IMR-90 (cell line): ENCODE measurements at places on chromosomes 16 and 17. TPM values are rescaled to one million over a fixed set of nuclear protein-coding genes. Genes with fewer than 3 reads are reported as not detected.

GRCh38 chr17:16818340-16818739 lies 128.3 kb downstream of the CCDC144A start:
- no peak for DNase-seq

DNA sequence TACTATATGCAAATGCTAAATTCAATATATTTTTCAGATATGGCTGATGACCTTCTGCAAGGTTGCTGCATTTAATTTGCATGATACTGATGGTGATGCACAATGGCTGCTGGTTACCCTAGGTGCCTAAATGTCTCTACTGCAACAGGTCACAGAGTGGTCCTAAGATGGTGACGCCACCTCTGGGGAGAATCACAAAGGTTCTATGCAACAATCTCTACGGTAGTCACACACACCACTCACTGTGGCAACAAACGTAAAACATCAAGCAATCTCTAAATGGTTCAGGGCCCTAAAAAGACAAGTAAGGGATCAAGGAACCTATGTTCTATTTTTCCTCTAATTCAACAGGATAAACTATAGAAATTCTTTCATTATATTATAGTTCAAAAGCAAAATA lies 293.3 kb downstream of the CEP112 start:
- DNase-seq = no peak

DNA sequence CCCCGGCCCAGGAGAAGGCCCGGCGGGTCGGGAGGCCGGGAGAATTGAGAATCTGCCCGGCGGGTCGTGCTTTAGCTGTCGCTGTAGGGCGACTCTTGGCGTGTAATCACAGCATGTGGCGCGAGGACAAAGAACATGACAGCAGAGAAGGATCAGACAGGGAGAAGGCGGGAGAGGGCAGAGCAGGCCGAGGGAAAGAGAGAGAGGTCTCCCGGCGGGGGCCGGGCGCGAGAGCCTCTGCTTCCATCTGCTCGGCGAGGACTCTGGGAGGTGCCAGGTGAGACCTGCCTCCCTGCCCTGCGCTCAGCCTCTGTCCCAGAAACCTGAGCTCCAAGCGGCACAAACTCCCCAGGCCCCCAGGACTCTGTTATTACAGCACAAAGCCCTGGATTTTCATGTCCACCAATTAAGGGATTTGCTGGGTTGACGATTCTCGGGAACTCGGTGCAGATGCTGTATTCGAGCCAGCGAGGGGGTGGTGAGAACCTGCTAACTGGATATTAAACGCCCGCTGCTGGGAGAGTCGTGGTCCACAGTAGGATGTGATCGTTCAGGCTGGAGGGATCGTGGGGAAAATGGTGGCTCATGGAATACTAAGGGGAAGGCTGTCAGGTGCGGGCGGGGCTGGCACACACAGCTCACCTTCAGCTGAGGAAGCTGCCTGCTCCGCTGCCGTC lies 172.0 kb upstream of the CIBAR2 start:
- DNase-seq = no peak

GRCh38 chr17:59752446-59752845 lies 45.0 kb downstream of the VMP1 start:
- peak; percentile 56 for DNase-seq

GRCh38 chr16:57873218-57873617 lies 70.9 kb upstream of the KIFC3 start:
- no peak for DNase-seq

CFDP1 gene
- 15.6 and 32.5 TPM in 2 replicates for total RNA-seq
